Activated naive CD8-positive, alpha-beta T cell treated with anti-CD3 and anti-CD28 coated beads, Interleukin-2, amount 10 ng/mL, durations not matched to agents 7 days and 5 days (primary cell): ENCODE measurements at places on chromosomes 7 and 10. TPM values are rescaled to one million over a fixed set of nuclear protein-coding genes. Genes with fewer than 3 reads are reported as not detected.

DNA sequence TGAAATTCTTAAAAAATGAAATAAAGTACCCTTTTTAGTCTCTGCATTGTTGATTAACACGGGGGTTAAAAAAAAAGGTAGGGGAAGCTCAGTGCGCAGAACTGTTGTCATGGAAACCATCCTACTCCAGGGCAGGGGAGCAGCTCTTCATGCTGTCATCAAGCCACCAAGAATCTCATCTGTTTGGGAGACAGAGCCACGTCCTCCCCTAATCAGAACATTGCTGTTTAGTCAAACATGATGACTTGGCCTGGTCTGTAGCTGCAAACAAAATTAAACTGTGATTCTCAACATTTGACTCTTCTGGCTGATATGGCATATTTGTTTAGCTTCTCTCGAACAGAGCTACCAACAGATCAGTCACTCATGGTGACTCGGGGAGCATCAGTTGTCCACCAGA, 254.4 kb upstream of the KLF14 start:
- no peak for DNase-seq

- DNase-seq: no peak
Observed at GRCh38 chr7:29432721-29433120, 130.9 kb upstream of the PRR15 start.

DNA sequence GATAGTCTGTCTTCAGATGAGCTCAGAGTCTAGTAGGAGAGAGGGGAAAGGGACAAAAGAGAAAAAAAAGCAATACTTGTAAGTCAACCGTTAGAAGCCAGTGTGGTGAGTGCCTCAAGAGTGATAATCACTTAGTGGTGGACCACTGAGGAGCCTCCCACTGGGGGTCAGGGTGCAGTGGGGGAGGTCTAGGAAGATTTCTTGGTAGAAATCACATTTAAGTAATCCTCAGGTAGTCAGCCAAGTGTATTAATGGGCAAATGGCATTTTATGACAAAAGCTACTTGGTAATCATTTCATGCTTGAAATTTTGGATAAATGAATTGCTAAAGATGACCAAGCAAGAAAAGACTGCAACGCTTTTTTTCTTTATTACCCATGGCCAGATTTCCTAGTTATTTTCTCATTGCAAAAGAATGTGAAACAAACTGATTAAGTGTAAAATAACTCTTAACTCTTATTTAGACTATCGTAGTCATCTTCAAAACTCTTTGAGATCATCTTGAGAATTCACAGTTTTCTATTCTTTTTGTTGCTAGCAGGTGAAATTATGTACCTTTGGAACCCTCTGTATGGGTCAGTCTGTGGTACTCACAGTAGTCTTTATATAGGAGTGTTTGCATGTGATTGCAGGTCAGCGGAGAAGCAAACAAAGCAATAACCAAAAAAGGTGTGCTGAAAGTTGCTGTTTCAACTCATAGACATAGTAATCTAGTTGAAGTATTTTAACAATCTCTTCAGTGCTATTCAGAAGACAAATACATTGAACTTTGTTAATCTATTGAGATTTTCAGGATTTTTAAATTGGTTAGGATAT, 63.9 kb downstream of the PPP1R9A start:
- DNase-seq: no peak

TMEM196 gene
- not detected for total RNA-seq

NACAD gene
- 0.08 TPM for total RNA-seq

TUBB8 gene
- not detected for total RNA-seq

DNA sequence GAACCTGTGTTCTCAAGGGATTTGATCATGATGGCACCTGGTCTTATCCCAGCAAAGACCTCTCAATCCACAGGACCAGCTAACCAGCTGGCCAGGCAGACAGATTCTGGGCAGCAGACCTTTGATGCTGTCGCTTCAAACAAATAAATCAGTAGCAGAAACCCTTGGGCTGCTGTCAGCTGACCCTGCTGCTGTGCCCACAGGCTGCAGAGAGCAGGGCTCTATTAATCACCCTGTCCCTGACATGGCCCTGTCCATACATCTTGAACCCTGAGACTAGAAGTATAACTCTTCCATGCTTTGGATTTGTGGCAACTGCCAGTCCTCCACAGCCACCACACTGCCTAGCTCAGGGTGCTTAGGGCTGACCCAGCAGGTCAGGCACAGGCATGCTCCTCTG, 244.1 kb upstream of the PODXL start:
- no peak for DNase-seq

GRCh38 chr7:47945261-47946015, 2.8 kb downstream of the PKD1L1 start:
- DNase-seq: peak; percentile 74

- no peak for DNase-seq
Observed at GRCh38 chr7:34361663-34362250, 296.3 kb upstream of the NPSR1 start.

GPER1 gene
- 0.26 TPM for total RNA-seq

DNA sequence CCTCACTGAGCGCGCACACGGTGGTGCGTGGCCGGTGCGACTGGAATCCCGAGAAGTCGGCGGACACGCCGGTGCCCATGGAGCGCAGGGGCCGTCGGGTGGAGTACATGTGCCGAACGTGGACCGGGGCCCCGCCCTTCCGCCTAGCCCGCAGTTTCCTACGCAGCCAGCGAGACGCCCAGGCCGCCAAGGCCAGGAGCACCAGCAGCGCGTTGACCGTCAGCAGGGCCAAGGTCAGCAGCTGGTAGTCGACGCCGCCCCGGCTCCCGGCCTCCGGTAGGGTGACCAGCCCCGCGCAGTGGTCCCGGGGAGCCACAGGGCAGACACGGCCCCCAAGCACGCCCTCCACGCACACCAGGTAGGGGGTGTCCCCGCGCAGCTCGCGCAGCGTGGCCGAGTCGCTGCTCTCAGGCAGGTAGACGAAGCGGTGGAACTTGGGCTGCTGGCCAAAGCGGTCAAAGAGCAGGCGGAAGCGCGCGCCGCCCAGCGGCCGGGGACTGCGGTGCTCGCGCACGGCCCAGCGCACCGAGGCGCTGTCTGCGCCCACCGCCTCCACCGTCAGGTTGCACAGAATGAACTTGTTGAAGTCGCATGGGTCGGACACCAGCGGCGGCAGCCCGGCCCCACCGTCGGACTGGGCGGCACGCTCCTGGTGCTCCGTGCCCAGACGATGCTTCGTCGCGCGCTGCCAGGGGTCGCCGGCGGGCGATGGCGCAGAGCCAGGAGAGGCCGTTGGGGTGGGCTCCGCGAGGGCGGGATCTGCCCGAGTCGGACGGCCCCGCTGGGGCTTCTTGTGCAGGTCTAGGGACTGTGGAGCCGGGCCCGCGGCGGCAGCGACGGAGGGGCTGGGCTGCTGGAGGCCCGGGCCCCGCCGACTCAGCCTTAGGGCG, 2.2 kb downstream of the TRIL start:
- peak; percentile 53 for DNase-seq

- no peak for DNase-seq
Observed at GRCh38 chr10:96693431-96693830, 26.9 kb downstream of the PIK3AP1 start.

- peak; percentile 78 for DNase-seq
Observed at GRCh38 chr10:88385601-88386203, 197.4 kb downstream of the RNLS start.

GRCh38 chr7:108083980-108084379, 46.2 kb downstream of the LAMB4 start:
- DNase-seq: no peak

- no peak for DNase-seq
Observed at GRCh38 chr7:35019801-35020200, 17.5 kb downstream of the DPY19L1 start.

PITX3 gene
- not detected for total RNA-seq

ZFAND4 gene
- 24.3 TPM for total RNA-seq

DNA sequence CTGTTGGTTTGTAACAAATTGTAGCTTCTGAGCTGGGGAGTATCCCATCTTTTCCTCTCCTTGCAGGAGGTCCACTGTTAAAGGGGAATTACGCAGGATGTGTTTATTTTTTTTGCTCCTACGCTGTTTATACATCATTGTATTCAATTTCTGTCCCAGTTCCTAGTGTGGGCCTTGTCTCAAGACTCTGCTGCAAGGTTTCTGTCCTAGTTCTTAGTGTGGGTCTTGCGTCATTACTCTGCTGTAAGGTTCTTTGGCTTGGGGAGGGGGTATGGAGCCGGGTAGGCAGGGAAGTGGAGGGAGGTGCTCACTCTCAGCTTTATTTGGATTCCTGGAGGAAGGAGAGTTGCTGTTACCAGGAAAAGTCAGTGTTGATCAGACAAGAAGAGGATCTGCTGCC, 64.0 kb upstream of the TRIM8 start:
- no peak for DNase-seq

DNA sequence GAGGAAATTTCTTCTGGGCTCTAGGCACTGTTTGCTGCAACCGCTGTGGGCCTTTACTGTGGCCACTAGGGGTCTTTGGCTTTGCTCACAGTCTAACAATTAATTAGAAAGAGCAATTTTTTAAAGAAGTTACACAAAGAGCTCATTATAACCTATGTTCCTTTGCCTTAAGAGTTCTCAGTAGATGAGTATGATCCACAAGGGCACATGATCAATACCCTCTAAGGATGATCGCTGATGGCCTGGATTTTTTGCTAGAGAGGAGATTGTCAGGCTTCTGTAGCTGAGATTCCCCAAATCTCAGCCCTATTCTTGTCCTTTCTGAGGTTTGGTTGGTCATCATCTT, 80.8 kb upstream of the RHOBTB1 start:
- no peak for DNase-seq

DNA sequence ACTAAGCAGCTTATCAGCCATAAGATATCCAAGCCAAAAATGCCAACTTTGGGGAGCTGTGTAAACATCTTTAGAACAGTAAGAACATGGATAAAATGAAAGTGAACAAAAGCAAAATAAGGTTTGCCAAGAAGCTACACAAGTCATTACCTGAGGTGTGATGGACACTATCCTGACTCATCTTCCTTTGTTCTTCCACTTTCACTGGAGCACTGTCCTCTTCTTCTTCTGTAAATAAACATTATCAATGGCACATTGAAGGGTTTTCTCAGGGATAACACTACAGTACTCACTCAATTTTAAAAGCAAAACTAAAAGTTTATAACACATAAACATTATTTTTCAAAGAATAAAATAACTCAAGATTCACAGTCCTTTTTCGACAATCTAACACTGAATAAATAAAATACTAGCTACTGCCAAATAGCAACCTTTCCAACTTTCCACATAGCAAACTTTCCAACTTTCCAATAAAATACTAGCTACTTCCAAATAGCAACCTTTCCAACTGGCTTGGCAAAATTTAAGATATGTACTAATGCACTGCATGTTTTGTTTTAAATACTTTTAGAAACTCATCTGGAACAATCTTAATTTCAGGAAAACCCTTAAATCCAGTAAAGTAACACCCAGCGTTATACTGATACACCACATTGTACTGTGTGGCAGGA, 174.1 kb downstream of the SKAP2 start:
- no peak for DNase-seq

TMEM270 gene
- not detected for total RNA-seq

GRCh38 chr7:155660758-155661093, 16.3 kb downstream of the RBM33 start:
- no peak for DNase-seq

- no peak for DNase-seq
Observed at GRCh38 chr7:96017877-96018276, 245.5 kb downstream of the DYNC1I1 start.

BICC1 gene
- not detected for total RNA-seq

- no peak for DNase-seq
Observed at GRCh38 chr10:22219308-22219707, 1.5 kb upstream of the EBLN1 start.

DNA sequence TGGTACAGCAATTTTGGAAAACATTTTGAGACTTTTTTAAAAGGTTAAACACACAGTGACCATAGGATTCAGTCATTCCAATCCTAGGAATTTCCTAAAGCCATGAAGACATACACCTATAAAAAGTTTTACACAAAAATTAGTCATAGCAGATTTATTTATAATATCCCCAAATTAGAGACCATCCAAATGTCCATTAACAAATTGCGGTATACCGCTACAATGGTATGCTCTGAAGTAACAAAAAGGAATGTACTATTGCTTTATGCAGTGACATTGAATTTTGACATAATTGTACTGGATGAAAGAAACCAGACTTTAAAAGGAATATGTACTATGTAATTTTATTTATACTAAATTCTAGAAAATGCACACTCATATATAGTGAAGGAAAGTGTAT, 362.8 kb downstream of the HGF start:
- DNase-seq: no peak

DNA sequence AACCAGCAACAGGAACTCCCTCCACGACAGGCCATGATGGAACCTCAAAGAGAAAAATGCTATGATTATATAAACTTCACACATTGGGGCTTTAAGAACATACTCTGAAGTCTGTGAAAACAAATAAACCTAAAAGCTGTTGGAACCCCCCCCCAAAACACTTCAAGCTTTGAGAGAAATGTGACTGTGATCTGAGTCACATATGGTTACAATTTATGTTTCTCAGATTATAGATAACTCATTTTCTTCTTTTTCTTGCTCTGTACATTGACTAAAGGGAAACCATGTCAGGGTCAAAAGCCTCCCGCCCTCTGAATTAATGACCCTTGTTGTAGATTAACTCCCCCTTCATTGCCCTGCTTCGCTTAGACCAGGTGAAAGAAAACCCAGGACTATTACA, 15.8 kb downstream of the VOPP1 start:
- DNase-seq: no peak

DNA sequence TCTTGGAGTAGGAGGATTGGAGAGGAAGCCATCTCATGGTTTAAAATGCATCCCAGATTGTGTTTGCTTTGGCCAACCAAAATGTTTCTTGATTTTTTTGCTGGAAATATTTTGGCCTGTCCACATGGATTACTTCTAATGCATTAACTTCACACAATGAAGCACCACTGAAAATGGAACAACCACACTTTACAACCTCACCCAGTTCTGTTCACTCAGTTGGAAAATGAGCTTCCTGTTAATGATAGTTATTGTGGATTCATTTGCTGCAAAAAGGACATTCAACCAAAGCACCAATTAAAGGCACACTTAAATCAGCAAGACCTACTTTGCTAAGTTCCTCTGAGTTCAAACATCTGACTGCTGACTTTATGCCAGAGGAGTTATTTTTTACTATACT, 11.3 kb upstream of the A1CF start:
- no peak for DNase-seq

DNA sequence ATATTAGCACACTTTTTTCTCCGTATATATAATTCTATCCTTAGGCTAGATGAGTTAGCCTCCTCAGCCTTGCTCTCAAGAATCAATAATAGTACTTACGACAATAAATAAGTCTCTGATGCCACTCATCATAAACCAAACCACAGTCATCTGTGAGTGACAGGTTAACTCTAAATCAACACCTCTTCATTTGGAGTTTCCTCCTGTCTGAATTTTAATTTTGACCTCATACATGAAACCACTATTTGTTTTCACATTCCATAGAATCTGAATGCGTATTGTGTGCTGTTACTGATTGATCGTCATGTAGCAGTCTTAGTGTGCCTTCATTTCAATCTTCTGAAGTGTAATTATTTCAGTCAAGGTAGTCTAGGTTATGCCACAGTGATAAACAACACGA, 85.8 kb downstream of the HGF start:
- DNase-seq: no peak

DNA sequence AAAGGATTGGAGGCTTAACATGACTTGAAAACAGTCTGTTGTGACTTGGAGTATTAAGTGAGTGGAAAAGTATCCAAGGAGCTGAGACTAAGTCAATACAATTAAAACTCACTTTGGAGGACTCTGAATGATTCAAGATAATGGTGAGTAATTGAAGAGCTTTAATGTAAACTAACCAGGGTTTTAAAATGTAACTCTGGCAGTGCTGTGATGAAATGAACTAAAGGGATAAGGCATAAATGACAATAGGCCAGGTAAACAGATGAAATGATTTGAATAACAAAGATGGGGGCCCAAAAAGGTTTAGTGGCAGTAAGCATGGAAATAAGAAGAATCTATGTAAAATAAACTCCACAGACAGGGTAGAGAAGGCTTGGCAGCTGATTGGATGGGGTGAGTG, 316.5 kb upstream of the CACNA2D1 start:
- no peak for DNase-seq

SSBP1 gene
- 117 TPM for total RNA-seq
